ENCODE measurements at places on chromosomes 12 and 14.
A peak's percentile ranks its signal among the peaks of the same experiment; 100 is the strongest.

DNA sequence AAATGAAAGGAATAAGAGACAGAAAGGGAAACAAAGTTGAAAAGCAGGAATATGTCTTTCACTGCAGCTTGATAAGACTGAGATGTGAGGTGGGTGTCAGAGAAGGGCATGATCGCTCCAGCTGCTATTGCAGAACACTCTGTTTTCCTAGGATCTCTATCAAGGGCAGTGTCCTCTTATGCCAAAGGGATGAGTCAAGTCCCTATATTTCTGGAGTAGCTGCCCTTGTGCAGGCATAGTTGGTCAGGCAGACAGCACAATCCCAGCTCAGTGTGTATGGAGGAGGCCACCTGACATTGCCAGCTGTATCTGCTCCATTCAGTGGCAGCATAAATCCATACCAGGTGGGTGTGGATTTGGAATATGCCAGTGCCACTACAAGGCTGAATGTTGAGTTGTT lies 101.6 kb downstream of the DAD1 start:
- no peak for DNase-seq

GRCh38 chr14:34348592-34348991 lies 113.4 kb downstream of the SPTSSA start:
- no peak for DNase-seq

GRCh38 chr12:6843118-6843902 lies 2.6 kb downstream of the GNB3 start:
- DNase-seq, result peak; percentile 71

DNA sequence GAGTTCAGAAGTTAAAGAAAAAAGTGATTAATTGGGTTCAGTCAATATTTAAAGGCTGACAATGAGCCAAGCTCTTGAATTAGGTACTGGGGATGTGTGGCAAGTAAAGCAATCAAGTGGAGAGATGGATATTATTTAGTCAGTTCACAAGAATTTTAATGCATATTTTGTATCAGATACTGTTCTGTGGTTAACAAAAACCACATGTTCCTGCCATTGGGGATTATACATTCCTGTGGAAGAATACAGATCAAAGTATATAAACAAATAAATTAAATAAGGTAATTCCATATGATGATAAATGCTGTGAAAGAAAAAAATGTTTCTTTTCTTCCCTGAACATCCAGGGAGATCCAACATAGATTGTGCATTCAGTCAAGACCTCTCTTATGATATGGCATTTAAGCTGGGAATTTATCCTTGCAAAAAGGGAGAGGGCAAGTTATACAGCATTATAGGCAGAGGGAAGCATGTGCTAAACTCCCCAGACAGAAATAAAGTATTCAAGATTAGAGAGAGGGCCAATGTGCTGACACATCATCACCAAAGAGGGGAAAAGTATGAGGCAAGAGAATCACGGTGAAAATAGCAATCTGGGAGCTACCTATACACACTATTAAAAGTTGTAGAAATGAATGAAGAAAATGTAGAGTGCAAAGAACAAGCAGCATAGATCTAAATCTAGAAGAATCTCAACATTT lies 17.6 kb upstream of the A2M start:
- no peak for DNase-seq

- DNase-seq, result no peak
These were observed 98.9 kb upstream of the HMGA2 start for GRCh38 chr12:65725376-65725775.

GRCh38 chr12:75587340-75588106 lies 76.1 kb upstream of the KRR1 start:
- DNase-seq, result no peak

DNA sequence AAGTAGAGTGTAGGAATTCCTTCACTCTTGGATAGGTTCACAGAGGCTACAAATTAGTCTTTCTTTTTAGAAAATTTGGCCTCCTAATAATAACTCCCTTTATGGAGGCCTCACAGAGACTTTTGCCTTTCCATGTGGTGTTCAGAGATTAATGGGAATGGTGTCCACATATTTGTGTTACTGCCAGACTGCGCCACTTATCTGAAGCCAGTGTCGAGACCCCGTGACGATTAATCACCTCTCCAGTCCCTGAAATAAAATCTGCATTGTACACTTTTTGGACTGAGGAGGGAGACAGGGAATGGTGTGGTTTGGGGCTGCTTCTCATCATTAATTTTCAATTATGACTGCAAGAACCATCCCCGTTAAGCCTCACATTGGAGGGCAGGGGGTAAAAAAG lies 980.5 kb downstream of the FLRT2 start:
- no peak for DNase-seq
